CD4-positive, alpha-beta T cell (primary cell): ENCODE measurements at places on chromosomes 3 and 15.

- no peak for DNase-seq
These were observed 658.4 kb upstream of the NECTIN3 start for GRCh38 chr3:110413266-110413665.

DNA sequence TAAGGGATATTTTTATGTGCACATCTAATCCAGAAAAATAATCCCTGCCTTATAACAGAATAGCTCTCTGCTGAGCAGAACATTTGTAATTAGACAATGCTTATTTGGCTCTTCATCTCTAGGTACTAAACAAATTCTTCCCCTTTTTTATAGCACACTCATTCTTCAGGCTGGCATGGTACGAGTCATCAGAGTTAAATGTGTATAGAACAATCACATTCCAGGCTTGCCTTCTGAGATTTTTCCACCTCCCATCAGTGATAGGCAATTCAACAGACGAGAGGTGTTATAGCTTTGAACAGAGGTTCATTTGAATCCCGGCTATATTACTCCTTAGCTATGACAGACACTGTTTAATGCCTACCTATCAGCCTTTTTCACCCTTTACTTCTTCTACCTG is 21.4 kb upstream of the SPPL2A start:
- DNase-seq, result no peak

DNA sequence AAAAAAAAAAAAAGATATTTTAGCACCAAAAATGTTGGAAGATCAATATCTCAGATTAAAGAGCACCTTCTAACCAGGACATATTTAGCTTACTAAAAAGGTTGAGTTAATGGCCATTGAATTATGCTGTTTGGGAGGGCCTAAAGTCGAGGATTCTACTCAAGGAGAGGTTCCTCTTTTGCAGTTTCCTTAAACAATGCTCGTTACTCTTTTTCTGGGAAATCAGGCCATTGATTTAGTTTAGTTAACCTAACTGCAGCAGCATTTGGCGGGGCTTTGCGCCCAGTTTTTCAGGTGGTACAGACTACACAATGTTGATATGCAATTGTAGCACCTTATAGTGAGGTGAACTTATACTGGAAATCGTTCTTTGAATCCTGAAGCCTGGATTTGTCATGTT is 6.8 kb downstream of the ABHD2 start:
- no peak for DNase-seq

- DNase-seq, result peak; percentile 27
These were observed 31.6 kb upstream of the RAP2B start for GRCh38 chr3:153130312-153130977.

GRCh38 chr3:196735751-196736150 is 3.9 kb upstream of the PAK2 start:
- DNase-seq, result no peak

DNA sequence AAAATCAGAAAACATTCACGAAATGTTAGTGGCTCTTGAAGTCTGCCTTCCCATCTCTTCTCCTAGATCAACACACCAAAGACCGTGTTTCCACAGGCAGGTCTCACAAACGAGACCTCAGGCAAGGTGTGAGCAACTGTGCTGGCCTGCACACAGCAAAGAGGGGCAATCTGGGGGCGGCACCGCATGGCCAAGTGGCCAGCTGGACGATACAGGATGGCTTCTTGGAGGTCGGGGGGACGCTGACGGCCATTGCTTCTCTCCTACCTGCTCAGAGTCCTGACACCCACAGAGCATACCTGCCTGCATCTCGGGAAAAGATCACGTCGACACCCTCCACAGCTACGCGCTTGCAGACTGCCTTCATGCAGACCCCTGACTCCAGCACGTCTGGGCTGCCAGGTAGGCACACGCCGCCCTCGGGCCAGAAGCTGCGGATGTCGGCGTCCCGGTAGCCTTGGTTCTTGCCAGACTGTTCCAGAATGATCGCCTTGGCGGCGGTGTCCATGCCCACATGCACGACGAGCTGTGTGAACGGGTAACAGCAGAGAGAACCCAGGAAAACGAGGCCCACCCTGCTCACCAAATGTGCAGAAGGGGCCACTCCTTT is 38.4 kb downstream of the PGPEP1L start:
- DNase-seq, result no peak

- no peak for DNase-seq
These were observed 112.2 kb downstream of the CHL1 start for GRCh38 chr3:308597-309321.

DNA sequence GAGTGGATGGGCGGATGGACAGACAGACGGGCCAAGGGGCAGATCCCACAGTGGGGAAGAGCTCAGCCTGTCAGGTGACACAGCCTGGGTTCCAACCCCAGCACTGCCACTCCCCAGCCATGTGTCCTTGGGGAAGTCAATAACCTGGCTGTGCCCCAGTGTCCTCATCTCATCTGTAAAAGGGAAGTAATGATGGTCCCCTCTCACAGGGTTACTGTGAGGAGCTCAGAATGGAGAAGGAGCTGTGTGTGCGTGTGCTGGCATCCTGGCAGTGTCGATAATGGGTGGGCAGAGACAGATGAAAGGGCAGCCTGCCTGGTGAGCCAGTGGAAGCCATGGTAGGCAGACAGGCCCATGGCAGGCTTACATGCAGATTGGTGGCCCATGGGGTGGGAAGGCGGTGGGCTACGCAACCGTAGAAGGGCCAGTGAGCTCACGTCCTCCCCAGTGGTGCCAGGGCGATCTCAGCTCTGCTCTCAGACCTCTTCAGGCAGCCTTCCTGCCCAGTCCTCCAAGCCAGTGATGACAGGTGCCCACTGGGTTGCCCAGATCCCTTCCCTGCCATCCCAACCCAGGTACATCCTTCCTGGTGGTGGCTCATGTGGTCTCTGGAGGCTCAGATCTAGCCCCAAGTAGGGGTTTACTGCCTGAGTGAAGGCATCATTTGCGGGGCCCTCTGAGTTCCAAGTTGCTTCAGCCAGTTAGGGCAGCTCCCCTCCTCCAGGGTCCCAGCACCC is 2.3 kb upstream of the DNAJB8 start:
- DNase-seq, result no peak
